ENCODE measurements at places on chromosomes 3 and 15.

- DNase-seq: no peak
Measured at GRCh38 chr3:122797291-122797690, 2.4 kb downstream of the SLC49A4 start.

DNA sequence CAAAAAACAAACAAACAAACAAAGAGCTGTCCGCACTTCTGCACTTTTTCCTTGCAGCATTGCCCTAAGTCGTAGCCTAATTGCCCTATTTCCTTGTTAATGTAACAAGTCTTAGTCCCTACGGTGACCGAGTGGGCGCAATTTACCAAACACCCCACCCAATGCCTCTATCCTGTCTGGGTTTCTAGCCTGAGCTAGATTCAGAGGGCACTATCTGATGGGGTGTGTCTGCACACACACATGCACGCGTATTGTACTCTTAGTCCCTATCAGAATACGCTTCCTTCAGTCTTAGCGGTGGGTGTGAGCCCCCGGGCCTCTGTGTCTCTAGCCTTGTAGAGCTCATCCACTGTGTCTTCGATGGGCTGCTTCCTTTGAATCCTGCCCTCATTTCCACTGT is 125.9 kb upstream of the DLG1 start:
- DNase-seq: no peak

- no peak for DNase-seq
Measured at GRCh38 chr3:18134386-18135059, 290.6 kb downstream of the SATB1 start.

DNA sequence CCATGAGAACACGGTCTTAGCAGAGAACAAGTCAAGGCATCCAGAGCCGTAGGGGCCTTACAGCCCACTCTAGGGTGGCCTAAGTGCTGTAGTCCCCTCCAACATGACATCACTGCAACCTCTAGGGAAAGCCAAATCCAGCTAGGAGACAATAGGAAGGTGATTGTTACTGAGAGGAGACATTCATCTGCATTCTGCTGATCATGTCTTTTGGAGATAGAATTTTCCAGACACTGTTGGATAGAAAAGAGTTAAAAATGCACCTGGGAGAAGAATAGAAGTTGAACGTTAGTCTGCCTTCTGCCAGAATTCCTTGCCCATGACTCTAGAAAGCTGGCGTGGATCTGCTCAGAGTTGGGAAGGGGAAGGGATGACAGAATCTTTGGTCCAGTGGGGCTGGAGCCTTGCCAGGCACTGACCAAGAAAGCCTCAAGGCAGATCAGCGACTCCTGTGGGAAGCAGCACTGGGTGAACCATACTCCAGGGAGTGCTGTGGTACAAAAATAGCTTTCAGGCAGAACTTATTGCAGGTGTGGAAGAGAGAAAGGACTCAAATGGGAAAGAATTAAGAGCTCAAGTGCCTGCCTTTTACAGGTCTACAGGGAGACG is 44.8 kb upstream of the RAF1 start:
- DNase-seq: no peak

Data from NCI-H2107 (cell line).